Uterus (tissue), 4 donors: ENCODE measurements at places on chromosomes 3 and 15. TPM values are rescaled to one million over a fixed set of nuclear protein-coding genes. Genes with fewer than 3 reads are reported as not detected.
A peak's percentile ranks its signal among the peaks of the same experiment; 100 is the strongest.

- no peak overlapping the region for H3K4me3 ChIP-seq
- no peaks in the 10 kb centered on the region for H3K27me3 ChIP-seq
- DNase-seq: no peak
- no peaks in the 10 kb centered on the region for H3K36me3 ChIP-seq
Measured at GRCh38 chr3:14871456-14872200, 52.9 kb downstream of the FGD5 start.

Gene LRRC34
- 1.3 TPM for total RNA-seq

DNA sequence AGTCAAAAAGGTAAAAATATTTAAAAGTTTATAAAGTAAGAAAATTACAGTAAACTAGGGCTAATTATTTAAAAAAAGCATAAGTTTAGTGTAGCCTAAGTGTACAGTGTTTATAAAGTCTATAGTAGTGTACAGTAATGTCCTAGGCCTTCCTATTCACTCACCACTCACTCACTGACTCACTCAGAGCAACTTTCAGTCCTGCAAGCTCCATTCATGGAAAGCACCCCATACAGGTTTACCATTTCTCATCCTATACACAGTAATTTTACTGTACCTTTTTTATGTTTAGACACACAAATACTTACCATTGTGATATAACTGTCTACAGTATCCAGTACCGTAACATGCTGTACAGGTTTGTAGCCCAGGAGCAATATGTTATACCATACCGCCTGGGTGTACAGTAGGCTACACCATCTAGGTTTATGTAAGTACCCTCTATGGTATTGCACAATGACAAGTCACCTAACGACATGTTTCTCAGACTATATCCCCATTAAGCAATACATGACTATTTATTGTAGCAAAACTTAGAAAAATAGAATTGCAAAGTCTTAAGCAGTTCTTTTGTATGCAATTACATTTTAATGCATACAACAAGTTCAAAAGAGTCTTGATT lies 19.5 kb downstream of the AVEN start:
- H3K27ac ChIP-seq: no peak overlapping the region
- no peak for DNase-seq
- H3K36me3 ChIP-seq: no peaks in the 10 kb centered on the region
- no peaks in the 10 kb centered on the region for H3K4me1 ChIP-seq

DNA sequence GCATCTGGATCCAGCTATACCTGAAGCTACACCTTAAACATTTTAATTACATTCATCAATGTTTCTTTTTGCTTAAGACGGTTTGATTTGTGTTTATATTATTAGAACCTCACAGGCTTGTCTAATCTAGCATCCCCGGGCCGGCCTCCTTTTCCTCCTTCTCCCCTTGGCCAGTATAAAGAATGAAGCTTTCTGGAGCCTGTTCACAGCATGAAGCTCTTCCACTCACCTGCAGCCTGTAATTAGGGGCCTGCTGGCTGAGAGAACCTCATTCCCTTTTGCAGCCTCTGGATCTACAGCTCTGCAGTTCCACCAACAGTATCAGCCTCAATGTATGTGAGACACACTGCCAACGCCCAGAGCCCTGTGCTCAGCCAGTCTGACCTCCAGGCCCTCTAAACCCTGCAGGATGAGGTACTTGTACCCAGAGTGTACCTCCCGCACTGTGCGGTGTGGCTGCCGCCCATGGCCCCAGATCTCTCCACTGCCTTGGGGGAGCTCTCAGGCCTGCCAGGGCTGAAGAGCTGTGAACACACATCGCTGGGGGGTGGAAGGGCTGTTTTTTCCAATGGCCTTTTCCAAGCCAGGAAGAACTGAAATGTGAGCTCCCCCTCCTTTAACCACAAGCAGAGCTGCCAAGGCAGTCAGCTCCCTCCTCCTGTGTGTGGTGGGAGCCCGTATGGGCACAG lies 114.7 kb upstream of the ALDH1A3 start:
- H3K27me3 ChIP-seq: no peaks in the 10 kb centered on the region
- H3K36me3 ChIP-seq: no peaks in the 10 kb centered on the region
- H3K27ac ChIP-seq: peak overlapping the region; percentile 39
- peak; percentile 20 for DNase-seq
- no peaks in the 10 kb centered on the region for H3K4me1 ChIP-seq

DNA sequence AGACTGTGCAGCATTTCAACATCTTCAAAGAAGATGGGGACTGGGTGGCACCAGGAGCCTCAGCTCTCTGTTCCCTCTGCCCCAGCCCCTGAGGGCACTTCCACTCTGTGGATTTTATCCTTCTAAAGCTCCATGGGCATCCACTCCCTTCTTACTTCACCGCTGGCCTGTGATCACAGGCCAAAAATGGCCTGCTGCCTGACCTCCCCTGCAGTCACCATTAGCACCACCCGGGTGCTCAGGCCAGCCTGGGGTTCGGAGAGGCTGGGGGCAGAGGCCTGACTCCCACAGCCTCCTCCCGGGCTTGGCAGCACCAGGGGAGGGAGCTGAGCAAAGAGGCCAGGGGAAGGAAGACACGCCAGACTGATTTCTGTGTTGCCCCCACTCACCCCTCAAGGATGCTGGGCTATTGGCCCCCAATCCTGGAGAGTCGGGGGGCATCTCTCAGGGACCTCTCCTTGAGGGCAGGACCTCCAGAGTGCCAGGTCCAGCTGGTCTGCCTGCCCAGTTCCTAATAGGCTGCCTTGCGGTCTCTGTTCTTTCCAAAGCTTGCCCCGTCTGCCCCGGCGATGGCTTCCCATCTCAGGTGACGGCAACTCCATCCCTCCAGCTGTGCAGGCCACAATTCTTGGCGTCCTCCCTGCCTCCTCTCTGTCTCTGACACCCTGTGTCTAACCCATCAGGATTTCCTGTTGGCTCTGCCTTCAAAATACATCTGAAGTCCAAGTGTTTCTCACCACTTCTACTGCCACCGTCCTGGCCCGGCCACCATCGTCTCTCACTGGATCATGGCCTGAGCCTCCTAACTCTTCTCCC lies 67.1 kb downstream of the EXOG start:
- DNase-seq: no peak
- H3K4me1 ChIP-seq: no peaks in the 10 kb centered on the region
- H3K27me3 ChIP-seq: no peaks in the 10 kb centered on the region
- H3K36me3 ChIP-seq: no peaks in the 10 kb centered on the region
